ENCODE measurements at places on chromosomes 5 and 9.

- DNase-seq = no peak
Measured at GRCh38 chr5:95102687-95103086, 182.2 kb downstream of the MCTP1 start.

- DNase-seq = no peak
Measured at GRCh38 chr5:93296338-93296737, 284.7 kb downstream of the NR2F1-AS1 start.

GRCh38 chr9:92066168-92066567 is 49.0 kb downstream of the SPTLC1 start:
- DNase-seq = no peak

DNA sequence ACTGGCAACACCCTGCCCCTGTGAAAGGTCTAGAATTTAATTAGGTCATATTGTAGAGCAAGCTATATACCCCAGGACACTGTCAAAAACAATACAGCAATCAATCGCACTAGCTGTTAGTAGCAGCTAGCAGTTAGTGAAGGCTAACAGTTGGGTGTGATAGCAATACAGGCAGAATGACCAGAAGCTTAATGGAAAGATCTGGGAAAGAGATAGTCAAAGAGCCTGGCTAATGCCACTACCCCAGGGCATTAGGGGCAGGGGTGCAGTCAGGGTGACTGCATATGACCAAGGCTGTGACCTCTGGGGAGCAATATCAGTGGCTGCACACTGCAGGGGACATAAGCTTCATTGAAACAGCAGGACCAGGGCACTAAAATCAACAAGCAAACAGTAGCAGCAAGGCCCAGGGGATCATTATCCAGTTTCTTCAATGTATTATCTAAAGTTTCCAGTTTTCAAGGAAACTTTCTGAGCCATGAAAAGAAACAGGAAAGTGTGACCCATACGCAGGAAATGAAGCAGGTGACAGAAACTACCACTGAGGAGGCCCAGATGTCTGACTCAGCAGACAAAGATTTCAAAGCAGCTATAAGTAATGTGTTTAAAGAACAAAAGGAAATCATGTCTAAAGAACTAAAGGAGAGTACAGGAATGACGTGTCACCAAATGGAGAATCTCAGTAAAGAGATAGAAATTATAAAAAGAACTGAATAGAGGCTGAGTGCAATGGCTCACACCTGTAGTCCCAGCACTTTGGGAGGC is 82.4 kb downstream of the ZNF354C start:
- no peak for DNase-seq

GRCh38 chr5:131786036-131786435 is 10.8 kb downstream of the FNIP1 start:
- DNase-seq = no peak

DNA sequence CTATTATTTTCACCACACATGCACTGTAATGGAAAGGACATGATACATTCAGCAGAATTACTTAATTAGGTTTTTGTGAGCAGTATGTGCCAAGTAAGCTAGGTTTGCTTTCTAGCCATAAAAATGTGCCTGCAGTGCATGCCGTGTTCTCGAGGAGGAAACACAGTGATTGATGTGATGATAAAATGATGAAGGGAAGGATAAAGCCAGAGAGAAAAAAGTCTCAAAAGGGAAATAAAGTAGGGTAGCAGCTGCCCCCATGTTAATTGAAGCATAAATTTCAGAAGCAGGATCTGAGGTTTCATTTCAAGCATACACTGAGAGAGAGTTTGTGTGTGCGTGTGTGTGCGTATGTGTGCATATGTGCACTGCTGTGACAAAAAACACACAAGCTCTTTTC is 714.2 kb upstream of the C9orf72 start:
- DNase-seq = no peak

GRCh38 chr5:33975852-33976251 is 8.6 kb downstream of the SLC45A2 start:
- no peak for DNase-seq

DNA sequence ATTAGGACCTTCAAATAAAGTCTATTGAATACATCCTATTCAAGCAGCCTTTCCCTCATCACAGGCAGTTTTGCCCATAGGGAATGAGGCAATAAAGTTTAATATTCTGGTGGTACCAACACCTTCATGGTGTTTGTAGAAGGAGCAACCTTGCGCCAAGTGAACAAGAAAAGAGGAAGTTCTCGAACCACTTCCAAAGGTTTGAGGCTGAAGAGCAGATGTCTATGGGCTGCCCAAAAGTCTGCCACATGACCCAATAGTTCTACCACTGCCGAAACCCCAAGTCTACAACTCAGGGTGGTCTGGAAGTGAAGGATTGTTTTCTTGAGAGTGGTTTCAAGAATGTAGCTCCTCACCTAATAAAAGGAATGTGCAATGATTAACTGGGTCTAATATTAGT is 123.1 kb downstream of the NPR3 start:
- no peak for DNase-seq

DNA sequence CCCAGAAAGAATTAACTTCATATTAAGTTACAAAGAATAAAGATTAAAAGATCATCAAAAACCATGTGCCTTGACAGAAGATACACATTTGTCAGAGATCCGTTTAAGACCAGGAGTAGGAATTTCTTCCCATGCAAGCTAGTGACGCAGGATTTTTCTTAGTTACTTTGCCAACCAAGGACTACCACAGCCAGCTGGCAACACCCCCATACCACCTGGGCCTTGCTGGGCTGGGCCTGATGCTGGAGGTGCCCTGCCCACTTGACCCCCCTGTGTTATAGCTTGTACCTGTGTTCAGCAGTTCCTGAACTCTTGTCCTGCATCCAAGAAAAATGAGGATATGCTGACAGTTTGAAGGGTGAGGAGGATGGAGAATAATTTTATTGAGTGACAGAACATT is 290.9 kb upstream of the SMC2 start:
- DNase-seq = no peak

- no peak for DNase-seq
Measured at GRCh38 chr5:102753889-102754766, 977 bp upstream of the PAM start.

GRCh38 chr9:17839776-17840175 is 260.9 kb downstream of the SH3GL2 start:
- no peak for DNase-seq

- DNase-seq = no peak
Measured at GRCh38 chr9:124559871-124560270, 52.7 kb upstream of the NR5A1 start.

GRCh38 chr9:72046630-72047456 is 13.6 kb downstream of the C9orf57 start:
- DNase-seq = no peak

GRCh38 chr5:139642891-139643871 is 5.0 kb upstream of the CXXC5 start:
- no peak for DNase-seq

- DNase-seq = peak; percentile 77
Measured at GRCh38 chr5:36657563-36657995, 51.2 kb downstream of the SLC1A3 start.

DNA sequence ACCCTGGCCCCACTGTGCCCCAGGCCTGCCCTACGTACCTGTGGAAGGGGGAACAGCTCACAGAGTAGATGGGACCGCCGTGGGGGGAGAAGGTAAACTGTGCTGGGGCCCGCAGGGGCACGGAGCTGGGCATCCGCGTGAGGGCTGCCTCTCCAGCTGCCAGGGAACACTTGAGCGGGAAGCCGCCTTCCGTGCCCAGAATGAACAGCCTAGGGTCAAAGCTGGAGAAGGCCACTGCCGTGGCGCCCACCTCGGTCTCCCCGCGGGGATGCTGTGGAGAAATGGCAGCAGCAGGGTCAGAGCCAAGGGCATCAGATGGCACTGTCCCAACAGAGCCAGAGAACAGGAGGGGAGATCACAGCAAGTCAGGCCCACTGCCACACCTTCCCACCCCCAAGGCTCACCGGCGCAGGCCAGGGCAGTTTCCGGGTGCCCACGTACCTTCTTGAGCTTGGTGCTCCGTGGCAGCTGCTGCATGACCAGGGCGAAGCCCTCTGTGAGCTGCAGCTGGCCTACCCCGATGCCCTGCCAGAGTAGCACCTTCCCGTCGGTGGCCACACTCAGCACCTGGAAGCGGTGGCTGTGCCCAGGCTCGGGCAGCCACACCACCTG is 21.9 kb downstream of the DYNC2I2 start:
- no peak for DNase-seq

GRCh38 chr9:87307848-87308247 is 189.8 kb upstream of the DAPK1 start:
- DNase-seq = no peak

DNA sequence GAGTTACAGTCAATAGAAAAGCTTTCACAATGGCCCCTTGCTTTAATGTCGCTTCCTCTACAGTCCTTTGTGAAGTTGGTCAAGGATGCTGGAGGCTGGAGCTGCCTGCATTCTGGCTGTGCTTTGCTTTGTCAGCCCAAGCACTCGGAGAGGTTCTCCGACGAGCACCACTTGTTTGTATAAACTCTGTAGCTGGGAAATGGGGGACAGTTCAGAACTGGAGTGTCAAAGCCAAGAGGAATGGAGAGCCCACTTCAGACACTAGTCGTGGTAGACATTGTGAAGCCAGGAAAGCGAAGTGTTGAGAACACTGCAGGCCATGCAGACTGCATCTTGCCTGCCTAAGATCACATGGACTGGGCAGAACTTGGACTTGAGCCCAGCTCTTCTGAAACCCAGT is 330.3 kb downstream of the GADD45G start:
- no peak for DNase-seq

- DNase-seq = no peak
Measured at GRCh38 chr9:87140605-87141109, 193.4 kb upstream of the GAS1 start.

DNA sequence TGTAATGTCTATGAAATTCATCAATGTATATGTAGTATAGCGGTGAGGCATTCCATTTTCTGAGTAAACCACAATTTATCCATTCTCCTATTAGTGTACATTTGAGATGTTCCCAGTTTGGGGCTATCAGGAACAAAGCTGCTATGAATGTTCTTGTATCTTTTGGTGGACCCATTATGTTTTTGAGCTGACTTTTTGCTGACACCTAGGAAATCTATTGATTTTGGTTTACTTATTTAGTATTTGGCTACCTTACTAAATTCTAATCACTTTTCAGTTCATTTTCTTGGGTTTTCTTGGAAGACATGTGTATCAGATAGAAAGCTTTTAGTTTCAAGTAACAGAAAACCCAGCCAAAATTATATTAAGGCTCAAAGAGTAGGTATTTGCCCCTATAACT is 13.7 kb downstream of the NSG2 start:
- no peak for DNase-seq

GRCh38 chr9:121718084-121718483 is 66.7 kb downstream of the DAB2IP start:
- DNase-seq = no peak

GRCh38 chr9:133151601-133152525 is 11.9 kb downstream of the GBGT1 start:
- DNase-seq = no peak

- DNase-seq = no peak
Measured at GRCh38 chr5:20615888-20616563, 628.0 kb upstream of the CDH18 start.

DNA sequence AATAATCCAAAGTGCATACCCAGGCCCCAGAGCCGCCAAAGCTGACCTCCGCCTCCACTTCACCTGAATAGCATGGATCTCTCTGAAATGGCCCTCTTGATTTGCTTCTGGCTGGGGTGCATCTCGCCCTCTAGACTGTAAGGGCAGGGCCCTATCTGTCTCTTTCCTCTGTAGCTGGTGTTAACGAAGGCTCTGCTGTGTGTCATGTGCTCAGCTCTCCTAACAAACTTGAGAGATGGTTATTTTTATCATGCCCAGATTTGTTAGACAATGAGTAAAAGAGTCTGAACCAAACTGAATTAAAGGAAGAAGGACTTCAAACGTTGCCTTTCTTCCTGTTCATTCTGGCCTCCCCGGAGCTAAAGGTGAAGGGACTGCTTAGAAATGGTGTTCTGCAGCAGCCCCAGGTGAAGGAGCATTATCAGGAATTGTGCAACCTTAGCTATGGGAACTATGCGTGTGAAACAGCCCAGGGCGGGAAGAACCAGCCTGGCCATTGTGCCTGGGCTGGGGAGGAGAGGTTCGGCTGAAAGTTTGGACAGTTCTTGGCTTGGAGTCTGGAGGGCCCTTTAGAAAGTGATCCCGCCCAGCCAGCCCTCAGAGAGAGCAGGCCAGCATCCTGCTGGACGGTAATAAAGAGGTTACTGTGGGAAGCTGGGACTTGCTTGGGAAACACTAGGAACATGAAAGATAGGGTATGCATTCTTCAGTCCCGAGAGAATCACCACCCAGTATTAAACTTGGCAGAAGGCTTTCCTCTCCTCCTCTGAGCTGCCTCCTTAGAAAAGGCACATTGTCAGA is 73.5 kb downstream of the WWC1 start:
- no peak for DNase-seq

GRCh38 chr5:161271816-161272215 is 274.7 kb downstream of the GABRB2 start:
- DNase-seq = no peak

- DNase-seq = peak; percentile 27
Measured at GRCh38 chr9:112380102-112380824, at the start of gene HSDL2. Gene HSDL2 (plus strand): TSS chr9:112380108. CDS start chr9:112380164, 56 bp downstream.
